ENCODE measurements at places on chromosomes 16 and 17.

DNA sequence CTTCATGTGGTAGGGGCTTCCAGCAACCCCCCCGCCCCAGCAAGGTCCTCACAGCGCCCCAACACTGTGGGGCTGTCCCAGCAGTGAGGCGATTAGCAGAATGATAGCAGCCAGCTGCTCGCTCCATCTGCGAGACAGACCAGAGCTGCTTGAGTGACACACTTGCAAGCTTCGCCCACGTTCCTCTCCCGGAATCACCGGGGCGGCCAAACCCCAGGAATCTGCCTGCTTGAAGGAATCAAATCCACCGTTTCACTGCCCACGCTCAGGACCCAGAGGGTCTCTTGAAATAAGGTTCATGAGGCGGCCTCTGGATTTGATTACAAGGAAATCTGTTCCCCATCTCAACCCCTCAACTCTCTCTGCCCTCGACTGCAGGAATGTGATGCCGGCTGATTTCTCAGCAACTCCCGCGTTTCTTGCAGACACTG, 356.0 kb downstream of the C16orf95 start:
- DNase-seq, result no peak

DNA sequence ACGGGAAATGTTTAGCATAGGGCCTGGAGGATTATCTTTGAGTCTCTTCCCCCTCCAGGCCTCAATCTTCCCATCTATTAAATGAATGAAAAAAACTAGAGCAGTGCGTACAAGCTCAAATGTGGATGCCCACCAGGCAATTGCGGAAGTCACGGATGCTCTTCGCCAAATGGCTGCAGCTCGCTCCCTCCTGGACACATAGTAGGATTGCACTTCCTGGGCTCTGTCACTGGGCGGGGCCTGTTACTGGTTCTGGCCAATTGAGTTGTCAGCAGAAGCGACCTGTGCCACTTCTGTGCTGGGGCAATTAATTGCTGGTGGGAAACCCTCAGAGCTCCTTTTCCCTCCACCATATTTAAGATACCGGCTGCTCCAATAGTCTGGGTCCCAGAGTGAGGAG, 168.2 kb upstream of the IRX6 start:
- no peak for DNase-seq

GRCh38 chr17:81900181-81900820, 1.7 kb upstream of the NPB start:
- DNase-seq, result no peak

GRCh38 chr17:60661489-60661888, 16.2 kb upstream of the BCAS3 start:
- DNase-seq, result no peak

DNA sequence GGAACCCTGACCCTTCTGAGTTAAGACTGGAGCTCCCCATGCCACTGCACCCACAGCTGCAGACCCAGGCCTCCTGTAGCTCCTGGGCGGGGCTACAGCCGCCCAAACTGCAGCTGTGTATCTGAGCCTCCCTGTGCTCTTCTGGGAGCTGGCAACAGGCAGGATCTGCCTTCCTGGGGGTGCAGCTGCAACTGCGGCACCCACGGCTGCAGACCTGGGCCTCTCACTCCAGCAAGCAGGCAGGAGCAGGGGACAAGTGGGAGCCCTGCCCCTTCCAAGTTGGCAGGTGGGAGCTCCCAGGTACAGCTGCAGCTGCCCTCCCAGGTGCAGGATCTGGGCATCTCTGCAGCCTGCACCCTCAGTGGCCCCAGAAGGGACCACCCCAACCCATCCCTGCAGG, 41.5 kb downstream of the SPACA3 start:
- DNase-seq, result no peak

GRCh38 chr17:63701868-63702720, 2.2 kb upstream of the LIMD2 start:
- no peak for DNase-seq

DNA sequence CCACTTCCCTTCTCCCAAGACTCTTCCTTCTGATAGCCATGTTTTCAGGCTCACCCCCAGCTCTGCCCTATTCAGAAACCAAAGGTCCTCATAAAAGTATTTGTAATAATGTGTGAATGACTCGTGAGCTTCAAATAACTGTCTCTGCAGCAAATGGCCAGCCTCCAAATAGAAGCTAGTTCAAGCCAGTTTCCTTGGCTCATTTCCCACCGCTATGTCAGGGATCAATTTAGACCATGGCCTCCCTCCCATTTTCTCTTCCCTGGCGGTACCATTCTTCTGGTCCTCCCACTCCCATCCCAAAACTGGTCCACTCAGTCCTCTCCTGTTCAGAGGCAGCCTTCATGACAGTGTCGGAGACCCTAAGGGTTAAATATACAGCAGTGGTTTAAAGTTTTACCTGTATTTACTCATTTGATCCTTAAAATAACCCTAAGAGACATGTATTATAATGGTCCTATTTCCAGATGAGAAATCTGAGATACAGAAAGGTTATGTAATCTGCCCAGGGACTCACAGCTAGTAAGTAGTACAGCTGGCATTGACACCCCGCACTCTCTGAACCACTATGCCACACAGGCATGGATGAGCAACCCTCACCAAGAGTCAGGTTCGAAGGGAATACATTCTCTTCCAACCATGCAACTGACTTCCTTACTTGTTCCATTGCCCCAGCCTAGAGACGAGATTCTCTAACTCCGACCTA, 42.9 kb downstream of the GAS7 start:
- DNase-seq, result no peak

DNA sequence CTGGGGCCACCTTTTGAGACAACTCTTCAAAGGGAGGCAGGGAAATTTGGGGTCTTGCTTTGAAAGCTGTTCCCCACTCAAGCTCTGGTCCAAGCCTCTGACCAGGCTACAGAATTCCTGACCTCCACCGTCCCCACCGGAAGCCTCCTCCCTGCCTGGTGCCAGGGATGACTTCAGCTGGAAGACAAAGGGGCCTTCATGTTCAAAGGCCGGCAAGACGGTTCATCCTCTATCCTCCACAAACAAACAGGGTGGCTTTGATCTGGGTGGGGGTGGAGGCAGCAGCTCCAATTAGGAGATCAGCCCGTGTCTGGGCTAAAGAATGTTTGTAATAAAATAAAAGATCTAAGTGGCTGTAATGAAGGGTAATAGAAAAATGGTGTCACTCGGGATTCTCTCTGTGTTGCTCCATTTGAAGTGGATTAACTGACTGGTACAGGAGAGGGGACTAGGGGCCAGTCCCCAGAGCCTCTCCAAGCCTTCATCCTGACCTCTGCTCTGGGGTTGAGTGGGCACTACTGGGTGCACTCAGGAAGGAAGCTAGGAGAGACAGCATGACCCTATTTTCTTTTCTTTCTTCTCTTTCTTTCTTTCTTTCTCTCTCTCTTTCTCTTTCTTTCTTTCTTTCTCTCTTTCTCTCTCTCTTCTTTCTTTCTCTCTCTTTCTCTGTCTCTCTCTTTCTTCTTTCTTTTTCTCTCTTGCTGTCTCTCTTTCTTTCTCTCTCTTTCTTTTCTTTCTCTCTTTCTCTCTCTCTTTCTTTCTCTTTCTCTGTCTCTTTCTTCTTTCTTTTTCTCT, 27.5 kb upstream of the NKD1 start:
- DNase-seq, result no peak

- no peak for DNase-seq
These were observed 37.7 kb downstream of the TBX4 start for GRCh38 chr17:61489719-61490490.

DNA sequence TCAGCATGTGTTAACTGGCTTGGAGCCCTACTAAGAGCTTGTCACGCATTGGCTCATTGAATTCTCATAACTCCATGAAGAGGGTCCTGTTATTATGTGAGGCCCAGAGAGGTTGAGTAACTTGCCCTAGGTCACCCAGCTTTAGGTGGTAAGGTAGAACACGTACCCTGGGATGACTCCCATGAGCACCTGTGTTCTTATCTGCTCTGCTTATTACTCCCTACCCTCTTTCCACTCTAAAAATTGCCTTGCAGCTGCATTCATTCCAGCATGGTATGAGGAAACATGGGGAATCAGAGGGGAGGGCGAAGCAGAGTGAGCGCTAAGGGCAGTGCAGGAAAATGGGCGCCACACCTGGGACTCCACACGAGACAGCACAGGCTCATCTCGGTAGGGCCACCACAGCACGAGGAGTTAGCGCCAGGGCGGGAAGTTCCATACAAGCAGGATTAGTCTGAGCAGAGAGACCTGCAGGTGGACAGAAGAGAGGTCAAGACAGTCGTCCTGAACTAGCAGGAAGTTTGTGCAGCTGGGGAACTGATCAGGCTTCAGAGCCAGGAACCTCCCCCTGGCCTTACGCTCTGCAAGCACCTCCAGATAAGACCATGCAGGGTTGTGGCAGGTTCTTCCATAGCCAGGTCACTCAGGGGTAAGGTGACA, 10.1 kb downstream of the COPZ2 start:
- DNase-seq, result no peak

DNA sequence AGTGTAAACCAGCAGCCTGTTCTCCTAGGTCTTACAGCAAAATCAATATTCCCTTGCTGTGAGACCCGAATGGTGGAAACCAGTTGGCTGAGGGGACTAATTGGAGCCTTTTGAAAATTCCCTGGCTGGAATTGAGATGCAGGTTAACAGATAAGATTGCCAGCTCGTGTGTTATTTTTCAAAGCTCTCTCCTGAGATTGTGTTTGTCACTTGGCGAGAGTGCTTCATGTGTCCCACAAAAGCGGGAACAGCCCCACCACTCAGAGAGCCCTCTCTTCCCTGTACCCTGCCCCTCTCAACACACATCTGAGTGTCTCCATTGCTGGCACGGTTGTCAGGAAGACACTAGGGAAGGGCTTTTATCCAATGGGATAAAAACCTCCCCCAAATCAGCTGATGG, 356.1 kb downstream of the CPPED1 start:
- no peak for DNase-seq

DNA sequence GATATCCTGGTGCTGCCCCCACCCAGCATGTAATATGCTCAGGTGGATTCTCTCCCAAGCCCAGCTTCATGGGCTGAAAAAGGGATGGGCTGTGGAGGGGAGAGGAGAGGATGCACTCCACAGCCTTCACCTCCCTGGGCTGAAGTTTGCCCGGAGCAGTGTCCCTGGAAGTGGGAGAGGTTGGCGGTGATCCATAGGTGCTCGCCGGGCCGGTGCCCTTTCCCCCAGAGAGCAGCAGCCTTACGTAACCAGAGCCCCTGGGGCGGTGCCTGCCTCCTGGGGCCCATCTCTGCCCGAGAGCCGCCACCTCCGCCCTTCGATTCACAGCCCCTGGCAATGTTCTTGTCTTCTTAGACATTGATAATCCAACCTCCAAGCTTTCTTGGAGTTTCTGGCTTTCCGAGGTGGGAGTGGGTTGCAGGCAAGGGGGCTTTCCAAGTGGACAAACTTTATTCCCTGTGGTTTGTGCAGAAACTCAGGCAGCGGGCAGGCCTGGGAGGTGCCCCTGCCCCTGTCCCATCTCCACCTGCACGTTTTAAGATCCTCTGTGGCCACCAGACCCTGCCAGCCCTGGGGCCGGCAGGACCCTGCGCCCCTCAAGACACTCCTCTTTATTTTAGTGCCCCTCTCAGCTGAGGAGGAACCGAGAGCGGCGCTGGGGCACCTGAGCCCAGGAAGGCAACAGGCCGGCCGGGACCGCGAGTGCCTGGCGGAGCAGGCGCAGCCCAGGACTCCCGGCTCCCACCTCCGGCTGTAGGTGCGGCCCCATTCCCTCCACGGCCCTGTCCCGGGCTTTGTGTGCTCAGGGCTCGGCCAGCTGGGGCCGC, 3.1 kb upstream of the WDR90 start:
- DNase-seq, result no peak

Measured in GM18507 (cell line).